ENCODE measurements at places on chromosomes 1 and 21.

GRCh38 chr1:221875004-221875330 is 133.1 kb upstream of the DUSP10 start:
- DNase-seq, result no peak

DNA sequence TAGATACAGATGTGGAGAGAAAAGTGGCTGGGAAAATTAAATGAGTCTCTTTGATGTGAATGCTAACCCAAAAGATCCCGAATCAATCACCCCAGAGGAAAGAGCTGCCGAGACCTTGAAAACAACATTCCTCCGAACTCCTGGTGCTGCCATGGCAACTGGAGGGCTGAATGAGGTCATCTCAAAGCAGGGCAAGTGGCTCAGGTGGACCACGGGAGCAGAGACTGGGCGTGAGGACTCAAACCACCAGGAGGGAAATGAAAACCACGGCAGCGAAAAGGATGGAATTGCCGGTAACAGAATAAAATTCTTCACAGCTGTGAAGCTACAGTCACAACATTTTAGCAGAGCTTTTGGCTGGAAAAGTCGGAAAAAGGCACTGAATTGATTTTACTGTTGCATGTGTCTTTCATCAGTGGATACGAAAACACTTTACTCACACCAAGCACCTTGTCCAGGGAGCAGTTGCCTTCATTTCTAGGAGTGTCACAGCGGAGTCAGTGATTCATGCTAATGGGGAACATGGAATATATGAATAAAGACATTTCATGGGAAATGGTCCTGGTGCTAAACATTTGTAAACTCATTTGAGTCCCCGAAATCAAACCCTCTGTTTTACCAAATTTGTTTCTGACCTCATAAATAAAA is 23.2 kb upstream of the BECN2 start:
- no peak for DNase-seq

- DNase-seq, result no peak
Measured at GRCh38 chr1:47772960-47773682, 224.1 kb downstream of the TRABD2B start.

DNA sequence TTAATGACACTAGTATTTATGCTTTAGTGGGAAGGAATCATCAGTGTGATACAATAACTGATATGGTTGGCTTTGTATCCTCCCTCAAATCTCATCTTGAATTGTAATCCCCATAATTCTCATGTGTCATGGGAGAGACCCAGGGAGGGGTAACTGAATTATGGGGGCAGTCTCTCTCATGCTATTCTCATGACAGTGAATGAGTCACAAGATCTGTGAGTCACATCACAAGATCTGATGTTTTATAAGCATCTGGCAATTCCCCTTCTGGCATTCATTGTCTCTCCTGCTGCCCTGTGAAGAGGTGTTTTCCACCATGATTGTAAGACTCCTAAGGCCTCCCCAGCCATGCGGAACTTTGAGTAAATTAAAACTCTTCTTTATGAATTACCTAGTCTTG is 1760.3 kb downstream of the NCAM2 start:
- no peak for DNase-seq

GRCh38 chr1:6907201-6907600 is 121.9 kb downstream of the CAMTA1 start:
- DNase-seq, result no peak

DNA sequence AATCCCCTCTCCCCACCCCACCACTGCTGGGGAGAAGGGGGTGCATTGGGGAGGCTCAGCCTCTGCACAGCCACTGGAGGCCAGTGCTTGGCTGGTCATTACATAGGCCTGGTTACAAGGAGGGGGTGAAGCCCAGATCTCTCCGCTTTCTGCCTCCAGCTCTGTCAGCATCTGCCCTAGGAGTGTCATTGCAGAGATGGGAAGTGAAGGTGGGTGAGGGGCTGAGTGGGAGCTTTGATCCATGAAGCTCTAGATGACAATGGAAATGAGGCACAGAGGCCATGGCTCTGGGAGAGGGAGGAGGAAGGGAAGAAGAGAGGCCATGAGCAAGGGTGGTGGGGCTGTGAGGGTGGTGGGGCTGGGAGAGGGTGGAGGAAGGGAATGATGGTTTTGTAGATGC is 411.6 kb downstream of the MATN1 start:
- DNase-seq, result no peak

DNA sequence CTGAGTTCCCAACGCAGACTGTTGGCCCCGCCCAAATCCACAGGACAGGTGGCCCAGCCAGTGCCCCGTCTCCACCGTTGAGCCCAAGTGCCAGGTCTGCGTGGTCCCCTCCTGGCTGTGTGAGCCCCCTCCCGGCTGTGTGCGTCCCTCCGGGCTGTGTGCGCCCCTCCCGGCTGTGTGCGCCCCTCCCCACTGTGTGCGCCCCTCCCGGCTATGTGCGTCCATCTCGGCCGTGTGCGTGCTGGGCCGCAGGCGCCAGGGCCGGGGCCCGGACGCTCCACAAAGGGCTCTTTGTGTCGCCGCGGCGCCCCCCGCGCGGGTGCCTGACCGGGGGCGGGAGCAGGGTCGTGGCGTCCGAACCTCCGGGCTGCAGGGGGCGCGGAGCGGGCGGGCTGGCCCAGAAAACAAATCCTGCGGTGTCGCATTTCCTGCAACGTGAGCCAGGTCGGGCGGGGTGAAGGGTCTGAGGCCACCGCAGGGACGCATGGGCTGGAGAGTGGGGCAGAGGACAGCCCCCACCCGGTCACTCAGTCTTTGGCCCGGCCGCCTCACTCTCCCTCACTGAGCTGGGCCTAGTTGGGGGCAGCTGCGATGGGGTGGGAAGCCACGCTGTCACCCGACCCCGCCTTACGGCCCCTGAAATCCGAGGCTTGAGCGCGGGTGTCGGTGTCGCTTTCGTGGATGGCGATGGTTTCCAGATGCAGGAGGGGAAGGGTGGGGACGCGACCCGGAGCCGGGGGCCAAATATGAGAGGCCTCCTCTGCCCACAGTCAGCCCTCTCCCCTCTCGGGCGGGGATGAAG is 18.8 kb downstream of the TNFRSF25 start:
- no peak for DNase-seq

DNA sequence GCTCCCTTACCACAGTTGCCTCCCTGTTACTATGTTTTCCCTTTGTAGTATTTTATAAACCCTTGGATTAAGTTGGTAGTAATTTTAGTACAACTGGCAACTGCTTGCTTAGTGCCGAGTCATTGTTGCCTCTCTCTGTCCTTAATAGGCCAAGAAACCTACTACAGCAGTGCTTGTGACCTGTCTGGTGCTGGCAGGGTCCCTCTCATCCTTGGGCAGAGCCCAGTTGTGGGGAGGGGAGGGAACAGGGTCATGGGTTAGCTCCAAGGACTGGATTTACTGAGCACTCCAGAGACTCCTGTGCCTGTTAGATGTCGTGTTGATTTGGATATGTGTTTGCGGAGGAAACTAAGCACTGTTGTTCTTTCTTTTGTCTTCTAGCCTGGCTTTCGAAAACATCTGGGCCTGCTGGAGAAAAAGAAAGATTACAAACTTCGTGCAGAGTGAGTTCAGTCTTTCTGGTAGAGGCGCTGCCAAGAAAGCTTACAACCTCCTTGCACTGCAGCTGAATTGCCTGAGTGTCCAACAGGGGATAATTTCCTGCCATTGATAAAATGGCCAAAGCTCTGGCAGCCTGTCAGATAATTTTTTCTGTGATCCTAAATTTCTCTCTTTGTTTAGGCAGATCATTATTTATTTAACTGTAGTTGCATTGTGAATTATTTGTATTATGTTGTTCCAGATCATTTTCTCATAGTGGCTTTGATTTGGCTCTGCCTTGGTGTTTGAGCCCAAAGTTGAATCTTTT is 3.6 kb downstream of the UTP11 start:
- no peak for DNase-seq

DNA sequence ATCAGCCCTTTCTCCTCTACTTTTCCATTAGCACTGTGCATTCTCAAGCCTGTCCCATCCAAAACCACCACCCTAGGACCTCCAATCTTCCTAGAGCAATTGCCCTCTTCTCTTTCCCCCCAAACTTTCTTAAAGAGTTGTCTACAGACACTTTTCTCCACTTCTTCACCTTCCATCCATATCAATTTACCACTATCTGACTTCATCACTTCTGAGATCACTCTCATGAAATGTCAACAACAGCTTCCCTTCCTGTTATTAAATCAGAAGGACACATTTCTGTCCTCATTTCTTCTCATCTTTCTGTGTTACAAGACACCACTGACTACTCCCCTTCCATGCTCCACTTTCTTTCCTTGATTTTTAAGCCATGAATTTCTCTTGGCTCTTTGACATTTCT is 36.0 kb upstream of the CFAP298 start:
- no peak for DNase-seq

- DNase-seq, result no peak
Measured at GRCh38 chr1:243638186-243638585, 211.9 kb downstream of the AKT3 start.

DNA sequence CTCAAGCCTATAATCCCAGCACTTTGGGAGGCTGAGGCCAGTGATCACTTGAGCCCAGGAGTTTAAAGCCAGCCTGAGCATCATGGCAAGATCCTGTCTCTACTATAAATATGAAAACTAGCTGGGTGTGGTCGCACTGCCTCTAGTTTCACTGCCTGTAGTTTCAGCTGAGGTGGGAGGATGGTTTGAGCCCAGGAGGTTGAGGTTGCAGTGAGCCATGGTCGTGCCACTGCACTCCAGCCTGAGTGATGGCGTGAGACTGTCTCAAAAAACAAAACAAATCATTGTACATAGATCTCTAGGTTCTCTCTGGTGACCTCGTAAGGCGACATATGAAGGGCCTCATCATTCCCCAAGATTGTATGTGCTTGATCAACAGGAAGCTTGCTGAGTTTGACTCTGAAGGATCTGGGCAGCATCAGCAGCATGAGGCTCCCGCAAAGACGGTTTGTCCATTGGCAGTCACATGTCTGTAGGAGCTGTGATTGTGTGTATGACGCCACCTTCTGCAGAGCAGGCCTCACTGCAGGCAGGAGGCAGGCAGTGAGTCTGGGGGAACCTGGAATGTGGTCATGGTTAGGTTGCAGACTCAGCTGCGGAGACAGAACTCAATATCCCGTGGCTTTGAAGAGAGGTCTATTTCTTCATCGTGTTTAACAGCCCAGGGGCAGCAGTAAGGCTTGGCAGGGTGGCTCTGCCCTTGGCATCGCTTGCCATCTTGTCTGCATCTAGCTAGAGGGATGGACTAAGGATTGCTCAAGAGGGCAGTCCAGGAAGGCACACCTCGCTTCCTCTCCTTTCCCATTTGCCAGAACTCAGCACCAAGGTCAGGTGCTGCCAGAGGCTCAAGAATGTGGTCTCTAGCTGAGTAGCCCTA is 14.0 kb downstream of the ATP5PO start:
- no peak for DNase-seq

- DNase-seq, result no peak
Measured at GRCh38 chr1:9843576-9843945, 19.8 kb upstream of the CLSTN1 start.

DNA sequence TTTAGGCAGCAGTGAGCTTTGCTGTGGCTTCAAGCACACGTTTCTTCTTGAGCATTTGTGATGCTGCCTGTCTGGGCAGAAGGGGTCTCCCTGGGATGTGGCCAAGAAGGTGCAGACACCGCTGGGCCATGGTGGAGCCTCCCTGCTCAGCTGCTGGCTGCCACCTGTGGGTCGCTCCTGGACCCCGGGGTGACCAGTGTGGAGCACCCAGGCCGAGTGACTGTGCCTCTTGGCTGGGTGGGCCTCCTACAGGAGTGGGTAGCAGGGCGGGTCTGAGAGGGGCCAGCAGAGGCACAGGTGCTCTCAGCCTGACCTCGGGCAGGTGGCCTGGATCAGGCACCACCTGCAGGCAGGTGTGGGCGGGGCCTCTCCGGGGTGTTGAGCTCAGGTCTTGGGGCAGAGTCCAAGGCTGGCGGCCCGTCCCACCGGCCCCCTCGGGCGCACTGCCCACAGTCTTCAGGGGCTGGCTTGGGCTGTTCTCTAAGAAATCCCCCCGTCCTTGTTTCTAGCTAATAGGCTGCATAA is 42.0 kb upstream of the COL6A1 start:
- DNase-seq, result no peak

- no peak for DNase-seq
Measured at GRCh38 chr1:67348586-67349252, 41.0 kb downstream of the IL12RB2 start.

DNA sequence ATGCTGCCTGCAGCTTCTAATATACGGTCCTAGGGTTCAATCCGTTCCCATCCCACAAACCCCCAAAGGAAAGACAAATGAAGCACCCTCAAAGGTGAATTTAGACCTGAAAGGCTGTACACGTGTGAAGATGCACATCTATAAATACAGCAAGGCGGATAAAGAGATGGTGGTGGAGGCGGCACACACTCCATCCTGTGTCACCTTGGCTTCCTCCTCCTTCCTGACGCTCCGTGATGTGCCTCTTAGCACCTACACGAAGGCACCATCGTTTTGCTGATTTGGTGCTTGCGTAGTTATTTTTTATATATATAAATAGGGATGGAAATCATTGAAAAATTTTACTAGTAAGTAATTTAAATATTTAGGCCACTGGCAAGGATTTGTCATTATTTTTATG is 359.4 kb downstream of the NPHP4 start:
- no peak for DNase-seq

GRCh38 chr1:20660363-20660762 is 806 bp downstream of the DDOST start:
- no peak for DNase-seq

DNA sequence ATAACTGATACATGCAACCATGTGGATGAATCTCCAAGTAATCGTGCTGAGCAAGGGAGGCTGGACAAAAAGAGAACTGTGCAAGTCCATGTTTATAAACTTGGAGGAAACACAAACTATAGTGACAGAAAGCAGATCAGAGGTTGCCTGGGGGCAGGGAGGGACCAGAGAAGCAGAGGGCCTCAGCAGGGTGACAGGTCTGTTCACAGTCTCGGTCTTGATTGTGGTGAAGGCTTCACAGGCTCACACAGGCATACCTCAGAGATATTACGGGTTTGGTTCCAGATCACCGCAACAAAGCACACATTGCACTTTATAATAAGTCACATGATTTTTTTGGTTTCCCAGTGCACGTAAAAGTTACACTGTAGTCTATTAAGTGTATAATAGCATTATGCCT is 28.5 kb downstream of the ACOT7 start:
- DNase-seq, result no peak

- no peak for DNase-seq
Measured at GRCh38 chr1:233635765-233636502, 22.0 kb downstream of the KCNK1 start.

Data from activated T-helper 1 cell treated with Interleukin-2 at 50 U/mL for 16 hours (primary cell).